ENCODE measurements at places on chromosomes 7 and 10. TPM values are rescaled to one million over a fixed set of nuclear protein-coding genes. Genes with fewer than 3 reads are reported as not detected.

FAS gene
- total RNA-seq, result 0.36 TPM

OPALIN gene
- total RNA-seq, result not detected

CALN1 gene
- 2.2 TPM for total RNA-seq

TFPI2 gene
- 0.11 TPM for total RNA-seq

C10orf67 gene
- not detected for total RNA-seq

DRGX gene
- total RNA-seq, result not detected

GCK gene
- 0.11 TPM for total RNA-seq

EPHB6 gene
- total RNA-seq, result 19.1 TPM

GRCh38 chr7:112892263-112892662 lies 102.1 kb upstream of the TMEM168 start:
- DNase-seq, result no peak

DNA sequence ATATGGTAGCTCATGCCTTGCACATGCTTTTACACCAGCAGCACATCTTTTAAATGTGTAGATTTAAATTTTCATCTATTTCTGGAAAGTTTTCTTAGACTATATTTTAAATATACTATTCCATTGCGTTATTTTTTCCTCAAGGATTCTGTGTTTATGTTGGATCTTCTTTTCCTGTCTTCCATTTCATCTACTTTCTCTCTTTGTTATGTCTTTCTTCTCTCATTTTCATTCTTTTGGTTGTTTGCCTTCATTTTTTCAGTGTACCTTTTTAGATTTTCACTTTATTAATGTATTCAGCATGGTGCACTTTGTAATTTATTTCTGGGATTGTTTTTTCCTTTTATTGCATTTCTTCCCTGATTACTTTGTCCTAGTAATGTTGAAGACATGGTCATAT lies 329.8 kb downstream of the ADK start:
- no peak for DNase-seq

- DNase-seq, result no peak
Observed at GRCh38 chr10:107653832-107654287, 489.4 kb upstream of the SORCS1 start.

DNA sequence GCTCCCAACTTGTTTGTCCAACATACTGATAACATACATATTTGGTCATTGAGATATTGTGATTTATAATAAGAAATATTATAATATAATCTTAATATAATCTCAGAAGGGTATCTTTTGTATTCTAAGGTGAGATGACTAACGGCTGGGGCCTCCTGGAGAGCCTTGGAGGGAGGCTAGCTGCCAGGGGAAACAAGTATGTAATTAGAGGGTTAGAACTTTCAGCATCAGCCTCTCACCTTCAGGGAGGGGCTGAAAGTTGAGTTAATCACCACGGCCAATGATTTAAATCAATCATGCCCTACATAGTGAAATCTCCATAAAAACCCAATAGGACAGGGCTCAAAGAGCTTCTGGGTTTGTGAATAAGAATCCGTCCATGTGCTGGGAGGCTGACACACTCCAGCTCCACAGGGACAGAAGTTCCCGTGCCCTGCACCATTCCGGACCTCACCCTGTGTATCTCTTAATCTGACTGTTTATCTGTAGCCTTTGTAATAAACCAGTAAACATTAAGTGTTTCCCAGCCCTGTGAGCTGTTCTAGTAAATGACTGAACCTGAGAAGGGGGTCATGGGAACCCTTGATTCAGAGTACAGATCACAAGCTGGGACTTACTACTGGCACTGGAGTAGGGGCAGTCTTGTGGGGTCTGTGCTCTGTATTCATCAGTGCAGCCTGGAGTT lies 86.3 kb upstream of the STEAP1B start:
- DNase-seq, result no peak

GRCh38 chr10:127997271-127997670 lies 90.4 kb downstream of the PTPRE start:
- DNase-seq, result no peak

DNA sequence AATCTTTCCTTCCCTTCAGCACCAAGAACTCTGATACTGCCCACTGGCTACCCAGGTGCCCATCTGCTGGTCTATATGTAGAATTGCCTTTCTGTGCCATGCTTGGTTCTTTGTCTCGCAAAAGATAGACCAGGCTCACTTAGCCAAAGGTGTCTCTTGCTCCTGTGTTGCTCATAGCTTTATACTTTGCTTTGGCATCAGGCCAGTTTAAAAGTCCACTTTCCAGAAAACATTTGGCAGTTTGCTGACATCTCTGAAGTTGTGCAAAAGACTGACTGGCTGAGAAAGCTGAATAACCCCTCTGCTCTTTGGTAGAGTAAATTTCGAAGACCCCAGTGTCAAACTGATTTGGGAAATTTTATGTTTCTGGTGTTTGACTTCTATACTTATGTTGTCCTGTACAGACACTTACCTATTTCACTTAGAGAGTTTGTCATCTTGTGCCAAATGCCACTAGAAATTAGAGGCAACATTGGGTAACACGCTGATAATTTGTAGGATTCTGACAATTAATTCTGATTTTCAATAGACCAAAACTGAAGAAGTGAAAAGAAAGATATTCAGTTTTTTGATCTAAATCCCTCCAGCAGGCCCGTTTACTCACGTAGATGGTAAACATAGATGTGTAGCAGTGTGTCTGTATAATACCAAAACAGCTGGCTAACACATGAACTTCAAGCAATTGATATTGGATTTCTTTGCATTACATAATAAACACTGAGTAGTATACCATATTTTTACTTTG lies 91.1 kb downstream of the CPED1 start:
- DNase-seq, result no peak

GRCh38 chr7:151917791-151918509 lies 38.3 kb upstream of the GALNTL5 start:
- DNase-seq, result no peak

DNA sequence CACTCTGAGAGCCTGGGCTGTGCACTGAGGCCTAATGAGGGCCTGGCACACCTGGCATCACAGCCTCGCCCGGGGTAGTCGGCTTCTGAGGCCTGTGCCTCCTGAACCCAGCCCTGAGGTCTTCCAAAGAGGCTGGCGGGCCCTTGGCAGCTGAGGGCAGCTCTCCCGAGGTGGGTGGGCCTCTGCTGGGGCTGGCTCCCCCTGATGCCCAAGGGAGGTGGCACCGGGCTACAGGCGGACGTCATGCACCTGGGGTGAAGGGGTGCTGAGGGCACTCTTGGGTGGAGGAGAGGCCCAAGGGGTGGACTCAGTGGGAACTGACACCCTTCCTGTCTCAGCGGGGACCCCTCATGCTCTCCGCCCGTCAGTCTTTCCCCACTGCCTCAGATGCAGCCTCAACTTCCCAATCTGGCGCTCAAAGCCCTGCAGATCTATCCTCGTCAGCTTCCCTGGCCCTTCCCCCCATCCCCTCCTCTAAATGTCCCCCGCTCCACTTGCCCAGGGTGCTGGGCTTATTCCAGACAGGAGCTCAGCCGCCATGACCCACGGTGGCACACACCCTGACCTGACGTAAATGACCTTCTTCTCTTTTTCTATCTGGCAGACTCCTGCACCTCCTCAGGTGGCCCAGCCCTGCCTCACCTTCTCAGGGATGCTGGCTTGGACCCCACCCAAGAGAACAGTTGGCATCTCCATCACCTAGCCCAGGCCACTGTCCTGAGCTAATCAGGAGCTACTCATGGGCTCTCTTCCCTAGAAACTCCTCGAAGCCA lies 38.2 kb downstream of the MYL10 start:
- no peak for DNase-seq

- no peak for DNase-seq
Observed at GRCh38 chr10:102451105-102451969, at the start of gene C10orf95. Gene C10orf95 (minus strand): TSS chr10:102451543. CDS start chr10:102451093, 450 bp downstream.

GRCh38 chr10:61896854-61897661 lies 4.4 kb upstream of the ARID5B start:
- peak; percentile 88 for DNase-seq

DNA sequence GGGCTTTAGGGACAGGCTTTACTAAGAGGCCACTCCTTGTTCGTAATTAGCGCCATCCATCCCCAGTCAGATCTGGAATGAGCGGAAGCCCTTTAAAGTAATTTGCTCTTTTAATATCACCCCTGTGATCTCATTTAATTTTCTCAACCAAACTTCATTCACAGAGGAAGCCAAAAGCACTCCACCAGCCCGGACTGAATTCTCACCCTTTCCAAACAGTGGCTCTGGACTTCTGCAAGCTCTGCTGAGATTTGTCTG lies 43.1 kb downstream of the UNC5B start:
- DNase-seq, result no peak

GRCh38 chr10:79162022-79162421 lies 93.3 kb downstream of the ZMIZ1 start:
- DNase-seq, result no peak

- DNase-seq, result no peak
Observed at GRCh38 chr7:1892011-1892965, 222.2 kb downstream of the ELFN1 start.

GRCh38 chr10:72840319-72840718 lies 53.2 kb upstream of the OIT3 start:
- no peak for DNase-seq

DNA sequence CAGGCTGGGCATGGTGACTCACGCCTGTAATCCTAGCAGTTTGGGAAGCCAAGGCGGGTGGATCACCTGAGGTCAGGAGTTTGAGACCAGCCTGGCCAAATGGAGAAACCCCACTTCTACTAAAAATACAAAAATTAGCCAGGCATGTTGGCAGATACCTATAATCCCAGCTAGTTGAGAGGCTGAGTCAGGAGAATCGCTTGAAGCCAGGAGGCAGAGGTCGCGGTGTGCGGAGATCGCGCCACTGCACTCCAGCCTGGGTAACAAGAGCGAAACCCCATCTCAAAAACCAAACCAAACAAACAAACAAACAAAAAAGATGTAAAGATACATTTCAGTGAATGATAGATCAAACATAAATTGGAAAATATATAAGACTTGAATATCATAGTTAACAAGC lies 105.9 kb downstream of the PLPP4 start:
- DNase-seq, result no peak

DNA sequence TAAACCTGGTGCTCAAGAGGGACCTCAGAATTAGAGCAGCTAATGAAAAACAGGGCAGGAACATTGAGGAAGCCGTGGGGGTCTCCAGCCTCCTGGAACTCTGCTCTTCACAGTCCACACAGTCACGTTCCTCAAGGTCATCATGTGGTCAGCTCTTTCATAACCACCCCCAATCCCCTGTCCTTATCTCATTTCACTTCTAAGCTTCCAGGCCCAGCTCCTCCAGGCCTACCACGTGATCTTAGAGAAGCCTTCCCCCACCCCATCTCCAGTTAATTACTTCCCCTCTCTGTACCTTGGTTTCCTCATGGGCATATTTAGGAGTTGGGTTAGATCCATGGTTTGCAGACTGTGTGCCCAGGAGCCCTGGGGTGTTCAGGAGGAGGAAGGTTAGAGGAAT lies 106.4 kb upstream of the TCF7L2 start:
- peak; percentile 76 for DNase-seq

GRCh38 chr10:73732931-73733623 lies 11.1 kb upstream of the SEC24C start:
- no peak for DNase-seq

DNA sequence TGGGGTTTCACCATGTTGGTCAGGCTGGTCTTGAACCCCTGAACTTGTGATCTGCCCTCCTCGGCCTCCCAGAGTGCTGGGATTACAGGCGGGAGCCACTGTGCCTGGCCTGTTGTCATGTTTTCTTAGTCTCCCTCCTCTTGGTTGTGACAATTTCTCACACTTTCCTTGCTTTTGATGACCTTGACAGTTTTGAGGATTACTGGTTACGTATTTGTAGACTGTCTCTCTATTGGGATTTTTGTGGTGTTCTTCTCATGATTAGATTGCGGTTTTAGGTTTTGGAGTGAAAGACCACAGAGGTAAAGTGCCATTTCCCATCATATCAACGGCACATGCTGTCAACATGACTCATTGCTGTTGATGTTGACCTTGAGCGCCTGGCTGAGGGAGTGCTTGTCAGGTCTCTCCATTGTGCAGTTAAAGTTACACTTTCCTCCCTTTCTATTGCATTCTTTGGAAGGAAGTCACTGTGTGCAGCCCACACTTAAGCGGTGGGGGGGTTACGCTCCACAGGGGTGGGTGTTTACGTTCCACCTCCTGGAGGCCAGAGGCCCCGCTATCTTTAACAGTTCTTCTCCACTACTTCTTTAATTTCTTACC lies 10.8 kb downstream of the NEURL1 start:
- peak; percentile 76 for DNase-seq

DNA sequence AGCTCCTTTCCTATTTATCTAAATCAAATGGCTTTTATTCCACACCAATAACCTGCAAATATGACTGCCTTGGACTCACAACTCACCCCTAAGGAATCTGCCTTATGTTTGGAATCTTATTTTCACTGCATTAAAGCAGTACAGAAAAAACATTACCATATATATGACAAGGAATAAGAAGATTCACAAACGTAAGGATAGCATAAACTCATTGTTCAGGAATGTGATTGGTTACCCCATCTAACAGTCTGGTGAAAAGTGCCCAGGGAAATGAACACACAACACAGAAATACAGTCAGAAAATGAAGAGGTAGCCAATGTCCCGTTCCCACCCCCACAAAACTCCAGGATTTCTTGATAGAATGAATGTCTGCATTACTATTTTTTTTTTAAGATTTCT lies 2.0 kb downstream of the PPP3CB start:
- no peak for DNase-seq

DNA sequence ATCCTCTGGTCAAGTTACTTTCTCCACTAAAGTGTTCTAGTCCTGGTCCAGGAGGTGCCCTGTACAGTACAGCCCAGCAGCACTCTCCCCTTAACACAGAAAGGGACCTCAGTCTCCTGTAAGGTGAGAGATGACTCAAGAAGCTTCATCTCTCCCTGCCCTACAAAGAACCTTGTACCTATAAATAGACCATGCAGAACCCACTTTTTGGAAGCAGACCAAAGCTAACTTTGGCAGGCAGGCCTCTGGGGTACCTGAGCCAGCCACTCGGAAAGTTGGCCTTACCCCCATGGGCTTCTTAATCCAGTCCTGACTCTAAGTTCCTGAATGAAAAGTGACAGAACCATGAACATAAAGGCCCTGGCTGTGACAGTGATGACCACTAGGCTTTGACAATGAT lies 454.8 kb downstream of the KCNMA1 start:
- DNase-seq, result no peak

DNA sequence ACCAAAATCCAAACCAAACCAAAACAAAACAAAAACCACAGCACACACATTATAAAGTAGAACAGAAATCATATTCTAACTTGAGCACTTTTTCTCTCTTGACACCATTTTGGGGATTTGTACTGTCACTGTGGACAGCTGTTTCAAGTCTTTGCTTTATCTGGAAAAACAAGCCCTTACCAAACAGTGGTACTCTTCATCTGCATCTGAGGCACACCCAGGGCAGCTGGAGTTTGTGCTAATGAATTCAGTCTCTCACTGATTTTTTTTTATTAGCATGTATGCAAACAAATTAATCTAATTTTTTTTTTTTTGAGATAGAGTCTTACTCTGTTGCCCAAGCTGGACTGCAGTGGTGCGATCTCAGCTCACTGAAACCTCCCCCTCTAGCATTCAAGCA lies 171.4 kb downstream of the RAPGEF5 start:
- no peak for DNase-seq

DNA sequence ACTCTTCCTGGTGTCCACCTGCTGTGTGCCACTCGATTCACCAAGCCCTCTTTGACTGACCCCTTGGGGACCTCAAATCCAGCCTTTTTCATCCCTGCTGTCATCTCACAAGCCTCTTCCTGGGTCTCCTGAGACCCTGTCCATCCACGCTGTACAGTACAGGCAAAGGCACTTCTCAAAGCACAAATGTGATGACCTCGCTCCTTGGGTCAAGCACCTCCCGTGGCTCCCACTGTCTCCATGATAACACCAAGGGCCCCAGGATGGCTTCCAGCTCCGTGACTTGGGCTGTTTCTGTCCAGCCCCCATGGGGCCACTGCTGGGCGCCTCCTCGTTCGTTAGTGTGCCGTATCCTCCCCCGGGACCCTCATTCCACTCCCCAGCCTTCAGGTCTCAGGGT lies 28.7 kb downstream of the PVRIG start:
- no peak for DNase-seq
